Kidney epithelial cell (primary cell): ENCODE measurements at places on chromosomes 7 and 10. TPM values are rescaled to one million over a fixed set of nuclear protein-coding genes. Genes with fewer than 3 reads are reported as not detected.

The TMEM270 gene
- total RNA-seq, result not detected in 2 replicates

- DNase-seq, result no peak
Measured at GRCh38 chr10:27612551-27613035, 108.5 kb downstream of the RAB18 start.

GRCh38 chr10:74238031-74238431 is 87.0 kb downstream of the ADK start:
- no peak for DNase-seq

DNA sequence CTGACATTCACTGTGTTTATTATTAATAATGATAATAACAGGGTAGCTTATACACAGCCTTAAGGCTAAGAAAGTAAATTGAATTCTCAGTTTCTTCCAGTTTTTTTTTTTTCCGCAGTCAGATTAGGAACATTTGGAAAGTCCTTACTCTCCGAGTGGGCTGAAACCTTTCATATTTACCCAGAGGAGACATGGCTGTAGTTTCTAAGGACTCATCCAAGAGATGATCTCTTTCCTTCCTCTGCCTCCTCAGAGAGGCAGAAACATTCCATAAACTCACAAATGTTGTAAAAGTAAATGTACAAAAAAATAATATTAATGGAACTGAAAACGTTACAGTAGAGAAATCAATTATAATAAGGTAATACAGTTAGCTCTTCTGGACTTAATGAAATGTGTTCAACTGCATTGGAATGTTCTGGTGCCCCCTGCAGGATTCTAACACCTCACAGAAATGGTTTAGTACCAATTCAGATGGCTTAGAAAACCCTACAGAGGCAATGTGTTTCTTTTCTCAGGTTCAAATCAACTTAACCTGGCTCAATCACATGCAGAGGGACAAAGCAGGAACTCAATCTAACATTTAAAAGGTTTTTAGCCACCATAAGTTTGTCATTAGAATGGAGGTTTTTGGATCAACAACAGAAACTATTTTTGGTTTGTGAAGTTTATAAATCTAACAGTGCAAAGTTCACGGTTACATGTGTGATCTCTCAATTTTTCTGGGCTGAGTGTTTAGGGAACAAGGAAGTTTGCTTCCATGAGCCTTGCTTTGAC is 71.7 kb downstream of the ICA1 start:
- DNase-seq, result no peak

GRCh38 chr7:80954191-80954590 is 35.3 kb upstream of the SEMA3C start:
- no peak for DNase-seq

DNA sequence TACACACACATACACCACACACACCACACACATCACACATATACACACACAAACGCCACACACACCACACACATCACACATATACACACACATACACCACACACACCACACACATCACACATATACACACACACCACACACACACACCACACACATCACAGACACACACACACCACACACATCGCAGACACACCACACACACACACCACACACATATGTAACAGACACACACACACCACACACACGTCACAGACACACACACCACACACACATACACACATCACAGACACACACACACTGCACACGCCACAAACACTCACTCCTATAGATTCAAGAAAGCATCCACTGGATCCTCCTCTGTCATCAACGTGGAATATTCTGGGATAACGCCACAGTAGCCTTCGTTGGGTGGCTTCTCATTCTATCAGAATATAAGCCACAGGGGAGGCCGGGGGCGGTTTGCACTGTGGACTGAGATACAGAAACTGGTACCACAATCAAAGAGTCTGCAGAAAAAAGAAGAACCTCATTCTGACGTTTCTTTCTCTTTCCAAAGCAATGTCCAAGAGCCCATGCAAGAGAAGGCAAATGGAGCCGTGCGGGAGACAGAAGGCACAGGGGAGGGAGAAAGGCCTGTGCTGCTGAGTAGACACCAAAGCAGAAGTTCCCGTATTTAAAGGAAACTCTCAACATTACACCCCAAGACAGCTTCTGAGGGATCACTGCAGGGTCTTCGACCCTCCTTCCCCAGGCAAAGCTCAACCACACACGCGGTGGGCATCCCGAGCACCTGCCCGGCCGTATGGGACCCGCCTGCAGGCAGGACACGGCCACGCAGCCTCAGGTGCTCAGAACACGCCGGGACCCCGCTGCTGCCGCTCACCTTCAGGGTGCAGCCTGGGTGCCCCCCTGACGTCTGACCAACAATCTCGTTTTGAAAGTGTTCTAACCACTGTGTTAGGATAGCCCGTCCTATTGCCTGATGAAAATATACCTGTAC is 321.2 kb downstream of the DNAJB6 start:
- no peak for DNase-seq

DNA sequence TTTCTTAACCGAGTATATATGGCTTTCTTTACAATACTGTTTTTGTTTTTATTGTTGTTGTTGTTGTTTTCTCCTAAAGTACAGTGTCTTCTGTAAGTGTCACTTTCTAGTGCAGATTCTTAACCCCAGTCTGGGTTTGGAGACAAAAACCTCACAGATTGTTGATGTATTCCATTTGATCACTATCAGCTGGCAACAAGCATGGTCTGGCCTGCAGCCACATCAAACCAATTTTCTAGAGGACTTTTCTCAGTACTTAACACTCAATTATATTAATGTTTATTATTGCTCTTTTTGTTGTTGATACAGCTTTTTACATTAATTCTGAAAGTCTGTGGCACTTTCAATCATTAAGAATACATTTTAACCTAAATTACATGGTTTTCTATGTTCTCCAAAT is 17.1 kb downstream of the LRRN3 start:
- DNase-seq, result no peak

GRCh38 chr7:45713669-45714520 is 139.7 kb downstream of the ADCY1 start:
- no peak for DNase-seq

DNA sequence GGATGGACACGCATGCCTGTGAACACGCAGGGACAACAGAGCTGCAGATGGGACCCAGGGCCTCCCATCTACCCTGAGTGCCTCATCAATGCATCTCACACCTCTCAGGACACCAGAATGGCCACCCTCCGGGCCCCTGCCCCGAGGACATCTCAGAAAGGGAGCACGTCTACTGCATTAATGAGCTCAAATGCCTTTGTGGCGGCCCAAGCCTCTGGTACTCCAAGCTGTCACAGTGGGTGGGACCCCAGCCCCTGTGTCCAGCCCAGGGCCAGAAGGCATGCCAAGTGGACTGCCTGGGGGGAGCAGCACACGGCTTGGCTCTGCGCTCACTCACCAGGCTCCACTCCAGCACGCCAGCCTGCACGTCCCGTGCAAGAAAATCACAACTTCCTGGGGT is 52.0 kb downstream of the TCERG1L start:
- no peak for DNase-seq

- DNase-seq, result no peak
Measured at GRCh38 chr7:15752377-15752776, 65.9 kb upstream of the MEOX2 start.

GRCh38 chr10:5484205-5484604 is 15.2 kb downstream of the CALML5 start:
- DNase-seq, result no peak

GRCh38 chr10:103451091-103451813 is 918 bp downstream of the CALHM2 start:
- DNase-seq, result no peak

- DNase-seq, result no peak
Measured at GRCh38 chr7:109772161-109772560, 1202.5 kb downstream of the DNAJB9 start.

DNA sequence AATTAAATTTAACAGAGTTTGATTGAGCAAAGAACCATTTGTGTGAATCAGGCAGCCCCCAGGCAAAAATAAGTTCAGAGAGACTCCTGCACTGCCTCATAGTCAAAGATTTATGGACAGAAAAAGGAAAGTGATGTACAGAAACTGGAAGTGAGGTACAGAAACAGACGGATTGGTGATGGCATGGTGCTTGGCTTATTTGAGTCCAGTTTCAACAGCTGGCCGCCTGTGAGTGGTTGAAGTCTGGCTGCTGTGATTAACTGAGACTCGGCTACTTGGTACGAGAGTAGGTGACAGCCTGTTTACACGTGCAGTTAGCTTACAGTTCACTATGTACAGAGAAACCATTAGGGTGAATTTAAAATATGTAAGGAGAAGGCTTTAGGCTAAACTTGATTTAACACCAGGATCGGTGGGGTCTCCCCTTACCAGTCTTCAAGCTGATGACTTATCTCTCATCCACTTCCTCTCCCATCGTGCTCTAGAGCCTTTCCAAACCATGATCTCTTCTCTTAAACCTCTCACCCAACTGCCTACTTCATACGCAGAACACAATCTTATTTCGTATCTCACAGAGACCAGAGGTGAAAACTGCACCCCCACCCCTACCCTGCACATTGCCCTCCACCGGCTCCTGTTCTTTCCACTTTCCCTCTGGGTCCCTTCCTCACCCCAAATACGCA is 5.0 kb upstream of the MSMB start:
- DNase-seq, result no peak

GRCh38 chr10:27240212-27241009 is at the start of gene ACBD5:
Gene ACBD5 (minus strand): TSS chr10:27240797. CDS start chr10:27240688, 109 bp downstream.
- DNase-seq, result no peak

DNA sequence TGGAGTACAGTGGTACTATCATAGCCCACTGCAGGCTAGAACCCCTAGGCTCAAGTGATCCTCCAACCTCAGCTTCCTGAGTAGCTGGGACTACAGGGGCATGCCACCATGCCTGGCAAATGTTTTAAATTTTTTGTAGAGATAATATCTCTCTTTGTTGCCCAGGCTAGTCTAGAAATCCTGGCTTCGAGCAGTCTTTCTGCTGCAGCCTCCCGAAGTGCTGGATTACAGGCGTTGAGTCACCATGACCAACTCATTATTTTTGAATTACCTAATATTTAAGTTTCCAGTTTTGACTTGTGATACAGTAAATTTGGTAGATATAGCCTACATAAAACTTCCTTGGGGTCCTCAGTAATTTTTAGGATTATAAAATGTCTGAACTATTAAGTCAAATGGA is 74.1 kb downstream of the RUNDC3B start:
- DNase-seq, result no peak
